ENCODE measurements at places on chromosomes 3 and 15. TPM values are rescaled to one million over a fixed set of nuclear protein-coding genes. Genes with fewer than 3 reads are reported as not detected.
A peak's percentile ranks its signal among the peaks of the same experiment; 100 is the strongest.

- DNase-seq: no peak
Measured at GRCh38 chr3:105537371-105538080, 170.8 kb downstream of the ALCAM start.

DNA sequence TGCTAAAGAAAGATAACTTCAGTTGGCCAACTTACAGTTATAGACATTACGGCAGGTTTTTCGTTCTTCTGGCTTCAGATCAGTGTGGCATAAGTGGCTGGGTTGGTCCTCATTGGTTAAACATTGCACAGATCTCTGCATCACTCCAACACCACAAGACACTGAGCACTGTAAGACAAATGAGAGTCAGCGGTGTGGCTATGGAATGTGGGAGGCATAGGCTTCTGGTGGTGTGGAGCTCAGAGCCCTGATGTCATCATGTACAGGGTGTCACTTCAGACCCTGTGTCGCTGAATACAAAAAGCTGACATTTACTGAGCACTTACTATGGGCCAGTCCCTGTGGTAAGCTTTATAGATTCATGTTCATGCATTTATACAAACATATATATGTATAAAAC, 146.0 kb downstream of the ADAMTS9 start:
- DNase-seq: no peak

DNA sequence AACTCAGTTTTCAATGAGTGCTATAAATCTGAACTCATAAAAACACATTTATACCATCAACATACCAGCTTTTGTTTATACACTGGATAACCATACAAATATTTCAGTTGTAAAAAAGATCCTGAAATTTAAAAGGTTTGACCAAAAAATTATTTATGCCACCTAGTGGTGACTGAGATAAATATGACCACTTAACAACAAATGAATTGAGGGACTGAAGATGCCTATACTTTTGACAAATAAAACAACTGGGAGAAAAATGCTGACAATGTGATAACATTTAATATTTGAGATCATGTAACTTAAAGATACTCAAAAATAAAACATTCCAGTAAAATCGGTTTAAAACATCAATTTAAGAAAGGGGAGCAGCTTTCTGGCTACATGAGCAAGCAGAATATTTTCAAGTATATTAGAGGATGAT, 30.4 kb downstream of the ATG3 start:
- peak; percentile 44 for DNase-seq

SERPINI1 gene
- total RNA-seq: 2.6 TPM

AP3B2 gene
- total RNA-seq: 0.64 TPM

TADA3 gene
- total RNA-seq: 109 TPM

LRTM1 gene
- not detected for total RNA-seq

All from fibroblast of villous mesenchyme (primary cell).